ENCODE measurements at places on chromosomes 16 and 17.

DNA sequence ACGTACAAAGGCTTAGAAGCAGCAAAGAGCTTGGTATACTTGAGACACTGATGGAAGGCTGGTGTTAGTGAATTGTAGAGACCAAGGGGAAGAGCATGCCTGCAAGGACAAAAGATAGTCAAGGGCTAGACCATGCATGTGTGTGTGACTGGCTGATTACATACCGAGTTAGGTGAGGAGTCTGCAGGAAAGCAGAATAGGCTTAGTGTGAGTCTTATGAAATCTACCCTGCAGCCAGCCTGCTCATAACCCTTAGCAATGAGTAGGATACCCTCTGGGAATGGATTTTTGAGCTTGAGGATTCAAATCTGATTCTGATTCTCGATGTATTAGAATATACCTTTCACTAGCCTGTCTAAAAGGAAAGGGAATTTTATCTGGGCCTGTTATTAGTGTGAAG is 77.0 kb downstream of the TANGO6 start:
- no peak for DNase-seq

- no peak for DNase-seq
Measured at GRCh38 chr17:17494499-17494869, 1.7 kb downstream of the RASD1 start.

DNA sequence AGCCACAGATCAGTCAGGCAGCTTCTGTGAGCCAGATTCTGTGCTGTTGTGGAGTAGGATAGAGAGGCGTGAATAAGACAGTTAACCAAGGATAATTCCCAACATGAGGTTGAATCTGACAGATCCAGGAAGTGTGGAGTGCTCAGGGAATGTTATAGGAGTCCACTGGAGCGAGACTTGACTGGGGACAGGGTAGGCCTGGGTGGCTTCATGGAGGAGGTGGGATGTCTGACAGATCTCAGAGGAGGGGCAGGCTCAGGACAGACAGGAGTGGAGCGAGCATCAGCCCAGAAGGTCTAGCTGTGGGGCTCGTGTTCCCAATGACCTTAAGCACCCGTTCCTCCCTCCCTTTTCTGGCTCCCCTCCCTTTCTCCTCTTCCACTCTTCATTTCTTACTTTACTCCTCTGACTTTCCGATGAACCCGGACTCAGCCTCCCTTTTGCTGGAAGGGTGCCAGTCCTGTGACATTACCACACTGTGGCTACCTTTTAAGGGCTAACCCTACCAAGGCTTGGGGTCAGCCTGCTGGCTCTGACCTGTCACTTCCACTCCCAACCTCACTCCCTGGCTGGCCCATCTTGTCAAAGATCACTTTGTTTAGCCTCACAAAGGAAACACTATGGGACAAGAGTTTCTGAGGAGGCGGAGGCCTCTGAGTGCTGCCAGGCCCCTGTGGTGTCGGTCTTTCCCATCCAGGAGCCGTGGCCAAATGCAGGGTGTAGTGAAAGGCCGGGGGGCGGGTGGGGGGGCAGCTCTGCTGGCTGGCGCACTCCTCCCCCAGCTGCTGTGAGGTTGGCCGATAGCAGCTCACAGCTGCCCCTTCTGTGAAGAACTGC is 28.5 kb upstream of the EFCAB13 start:
- DNase-seq, result no peak

DNA sequence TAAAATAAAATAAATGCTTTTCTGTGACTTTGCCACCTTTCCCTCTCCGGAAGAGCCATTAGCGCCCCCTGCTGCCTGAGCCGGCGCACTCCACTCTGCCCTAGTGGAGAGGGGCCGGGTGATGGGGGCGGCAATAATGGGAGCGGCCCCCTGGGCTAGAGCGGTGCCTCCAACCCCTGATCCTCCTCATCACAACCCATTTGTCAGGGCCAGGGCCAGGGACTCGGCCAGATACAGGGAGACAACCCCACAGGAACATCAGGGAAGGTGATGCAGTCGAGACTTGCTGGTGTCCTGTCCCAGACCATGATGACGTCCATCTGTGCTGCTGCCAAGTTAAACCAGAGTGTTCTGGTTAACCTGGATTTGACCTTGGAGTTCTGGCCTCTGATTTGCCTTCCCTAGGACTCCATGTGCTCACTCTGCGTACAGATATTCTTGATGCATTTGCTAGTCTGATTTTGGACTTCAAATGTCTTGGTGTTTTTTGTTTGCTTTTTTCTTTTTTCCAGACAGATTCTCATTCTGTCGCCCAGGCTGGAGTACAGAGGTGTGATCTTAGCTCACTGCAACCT is 46.1 kb upstream of the BPTF start:
- peak; percentile 68 for DNase-seq

GRCh38 chr16:28063591-28064061 is at the start of gene GSG1L:
Gene GSG1L, minus strand, starts transcription at chr16:28063714. Its CDS starts 290 bp downstream, at chr16:28063424.
- DNase-seq, result peak; percentile 24
